Memory B cell (primary cell): ENCODE measurements at places on chromosomes 2 and 18.

DNA sequence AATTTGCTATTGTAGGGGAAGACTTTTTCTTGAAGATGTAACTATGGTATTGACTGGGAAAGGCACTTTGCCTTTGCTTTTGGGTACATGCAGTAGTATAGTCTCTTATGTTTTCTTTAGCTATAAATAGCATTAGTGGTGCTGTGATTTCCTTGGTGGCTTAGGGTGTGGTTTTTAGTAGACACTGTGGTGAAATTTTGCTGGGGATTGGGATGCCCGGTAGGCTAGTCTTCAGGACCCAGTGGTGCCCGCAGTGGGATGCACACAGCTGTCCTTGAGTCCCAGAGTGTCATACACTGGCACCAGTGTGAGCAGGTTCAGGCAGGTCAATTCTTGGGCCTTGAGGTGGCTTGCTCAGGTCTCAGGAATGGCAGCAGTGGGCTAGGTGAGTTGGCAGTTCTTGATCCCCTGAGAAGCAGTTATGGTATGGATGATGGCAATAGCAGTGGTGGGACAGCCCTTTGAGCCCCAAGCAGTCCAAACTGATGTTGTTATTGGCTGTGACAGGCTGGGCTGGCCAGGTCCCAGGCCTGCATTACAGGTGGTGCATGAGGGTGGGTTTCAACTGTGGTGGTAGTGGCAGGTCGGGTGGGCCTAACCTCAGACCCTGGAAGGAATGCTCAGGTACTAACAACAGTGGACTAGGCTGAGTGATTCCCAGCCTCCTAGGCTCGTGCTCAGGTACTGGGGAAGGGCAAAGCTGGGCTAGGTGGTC lies 124.3 kb downstream of the XRCC5 start:
- DNase-seq = no peak

DNA sequence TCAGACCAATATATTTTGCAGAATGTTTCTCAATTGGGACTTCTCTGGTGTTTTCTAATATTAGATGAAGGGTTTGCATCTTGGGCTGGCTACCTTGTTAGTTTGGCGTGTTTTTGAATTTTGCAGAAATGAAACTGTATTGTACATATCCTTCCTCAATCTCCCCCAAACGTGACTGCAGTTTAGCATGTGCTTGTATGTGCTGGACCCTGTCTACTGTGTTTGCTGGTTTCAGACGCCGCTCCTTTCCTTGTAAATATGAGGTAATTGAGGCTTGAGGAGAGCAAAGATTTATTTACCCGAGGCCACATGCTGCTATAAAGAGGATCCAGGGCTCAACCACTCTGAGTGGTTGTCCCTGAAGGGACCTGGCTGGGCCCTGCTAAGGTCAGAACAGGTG lies 57.2 kb downstream of the NGEF start:
- DNase-seq = no peak

DNA sequence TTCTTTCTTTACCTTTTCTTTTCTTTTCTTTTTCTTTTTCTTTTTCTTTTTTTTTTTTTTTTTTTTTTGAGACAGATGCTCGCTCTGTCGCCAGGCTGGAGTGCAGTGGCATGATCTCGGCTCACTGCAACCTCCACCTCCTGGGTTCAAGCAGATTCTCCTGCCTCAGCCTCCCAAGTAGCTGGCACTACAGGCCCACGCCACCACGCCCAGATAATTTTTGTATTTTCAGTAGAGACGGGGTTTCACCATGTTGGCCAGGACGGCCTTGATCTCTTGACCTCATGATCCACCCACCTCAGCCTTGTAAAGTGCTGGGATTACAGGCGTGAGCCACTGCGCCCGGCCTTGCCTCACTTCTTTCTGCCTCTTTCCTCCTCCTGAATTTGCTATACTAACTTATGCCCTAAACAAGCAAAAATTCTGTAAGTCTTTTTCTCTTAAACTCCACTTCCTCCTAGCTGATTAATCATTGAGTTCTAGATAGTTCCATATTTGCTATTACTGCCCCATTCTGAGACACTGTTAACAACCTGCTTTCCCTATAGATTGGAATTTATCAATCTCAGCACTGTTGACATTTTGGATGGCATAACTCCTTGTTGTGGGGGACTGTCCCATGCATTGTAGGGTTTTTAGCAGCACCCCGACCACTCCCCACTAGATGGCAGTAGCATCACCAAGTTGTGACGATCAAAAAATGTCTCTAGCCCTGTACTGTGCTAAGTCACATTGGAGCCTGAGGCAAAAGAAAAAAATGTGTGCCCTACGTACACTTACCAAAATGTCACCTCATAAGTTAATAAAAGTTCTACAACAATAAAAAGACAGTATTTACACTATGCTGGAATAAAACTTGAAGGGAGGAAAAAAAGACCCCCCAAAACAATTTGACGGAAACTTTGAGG lies 16.4 kb upstream of the THADA start:
- peak; percentile 76 for DNase-seq

GRCh38 chr2:85433511-85434089 lies 15.1 kb downstream of the SH2D6 start:
- no peak for DNase-seq

DNA sequence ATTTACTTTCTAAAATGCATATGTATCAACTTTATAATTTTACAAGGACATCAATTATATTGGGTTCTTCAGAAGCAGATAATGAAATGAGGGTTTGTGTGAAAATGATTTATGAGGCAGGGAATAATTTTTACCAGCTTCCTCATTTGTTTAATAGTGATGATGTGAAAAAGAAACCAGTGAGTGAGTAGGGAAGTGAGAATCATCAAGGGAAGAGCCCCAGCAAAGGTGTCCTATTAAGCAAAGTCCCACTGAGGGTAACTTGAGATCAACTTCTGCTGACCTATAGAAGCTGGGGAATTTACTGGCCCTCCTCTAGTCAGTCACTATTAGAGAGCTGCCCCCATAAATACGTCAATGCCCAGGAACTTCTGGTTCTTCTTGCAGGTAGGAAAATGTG lies 266.8 kb upstream of the LYPD1 start:
- DNase-seq = no peak

DNA sequence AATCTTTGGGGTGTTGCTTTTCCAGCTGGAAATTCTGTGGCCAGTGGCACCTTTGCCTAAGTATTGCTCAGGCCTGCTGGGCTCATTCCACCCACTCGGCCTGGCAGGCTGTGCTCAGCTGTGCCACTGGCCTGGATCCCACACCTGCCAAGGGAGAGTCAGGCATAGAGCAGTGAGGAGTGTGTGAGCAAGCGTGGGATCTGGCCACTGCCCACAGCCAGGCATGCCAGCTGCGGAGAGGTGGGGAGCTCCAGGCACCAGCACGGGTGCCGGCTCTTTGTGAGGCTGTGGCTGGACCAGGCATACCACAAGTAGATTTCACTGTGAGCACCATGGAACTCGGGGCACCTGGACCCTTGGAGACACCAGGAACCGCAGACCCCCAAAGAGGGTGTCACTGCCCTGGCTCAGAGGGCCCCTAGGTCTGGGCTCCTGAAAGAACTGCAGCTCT lies 118.1 kb upstream of the MAP2 start:
- no peak for DNase-seq

GRCh38 chr18:63004466-63005089 lies 289.2 kb downstream of the PHLPP1 start:
- no peak for DNase-seq

GRCh38 chr2:240320204-240320993 lies 115.1 kb upstream of the GPC1 start:
- no peak for DNase-seq

- no peak for DNase-seq
Measured at GRCh38 chr2:80086831-80087230, 217.7 kb downstream of the LRRTM1 start.

GRCh38 chr2:27796791-27797765 lies 25.6 kb downstream of the MRPL33 start:
- no peak for DNase-seq

DNA sequence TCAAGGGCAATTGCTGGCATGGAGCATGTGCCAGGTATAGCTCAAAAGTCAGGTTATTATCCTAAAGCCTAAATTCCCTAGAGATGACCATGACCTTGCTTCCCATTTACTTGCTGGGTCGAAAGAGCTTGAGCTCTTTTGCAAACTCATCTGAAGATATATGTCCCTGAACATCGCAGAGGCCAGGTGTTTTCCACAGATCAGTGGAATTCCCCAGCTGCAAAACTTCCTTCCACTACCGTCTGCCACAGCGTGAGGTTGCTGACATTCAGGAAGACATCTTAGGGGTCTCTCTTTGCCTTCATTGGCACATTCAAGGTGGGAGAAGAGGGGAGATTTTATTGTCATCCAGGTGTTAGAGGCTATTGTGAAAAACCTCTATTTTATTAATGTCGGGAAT lies 171.0 kb downstream of the MIB1 start:
- no peak for DNase-seq

DNA sequence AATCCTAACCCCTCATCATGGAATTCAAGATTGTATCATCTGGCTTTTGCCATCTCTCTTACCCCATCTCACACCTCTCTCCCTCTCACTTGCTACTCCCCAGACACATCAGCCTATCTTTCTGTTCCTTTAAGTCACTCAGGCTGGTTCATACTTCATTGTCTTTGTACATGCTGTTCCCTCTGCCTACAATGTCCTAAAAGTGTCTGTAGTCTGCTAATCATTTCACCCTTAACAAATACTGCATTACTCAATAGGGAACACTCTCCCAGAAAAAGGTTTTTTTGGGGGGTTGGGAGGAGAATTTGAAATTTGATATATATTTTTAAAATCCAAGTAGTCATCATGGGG lies 146.2 kb upstream of the KLF7 start:
- DNase-seq = no peak

GRCh38 chr2:148604927-148605326 lies 39.6 kb upstream of the EPC2 start:
- no peak for DNase-seq

- DNase-seq = no peak
Measured at GRCh38 chr2:232146294-232146693, 184.8 kb downstream of the DIS3L2 start.

- no peak for DNase-seq
Measured at GRCh38 chr2:157307021-157307420, 18.6 kb downstream of the ERMN start.

DNA sequence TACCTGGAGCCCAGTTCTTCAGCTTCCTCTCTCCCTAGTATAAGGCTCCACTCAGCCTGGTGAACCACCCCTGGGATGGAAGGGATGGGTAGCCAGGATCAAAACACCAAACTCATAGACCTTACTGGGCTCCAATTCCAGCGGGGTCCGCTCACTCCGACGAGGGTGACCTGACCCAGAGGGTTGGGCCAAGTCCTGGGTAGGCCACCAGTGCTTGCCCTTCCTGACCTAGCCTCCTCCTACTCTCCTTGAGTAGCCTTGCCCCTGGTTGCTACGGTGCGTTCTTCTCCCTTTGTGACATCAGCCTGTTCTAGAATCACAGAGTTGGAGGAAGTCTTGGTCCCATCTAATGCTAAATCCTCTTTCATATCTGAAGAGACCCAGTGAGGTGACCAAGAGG lies 537 bp upstream of the STAT4 start:
- no peak for DNase-seq

DNA sequence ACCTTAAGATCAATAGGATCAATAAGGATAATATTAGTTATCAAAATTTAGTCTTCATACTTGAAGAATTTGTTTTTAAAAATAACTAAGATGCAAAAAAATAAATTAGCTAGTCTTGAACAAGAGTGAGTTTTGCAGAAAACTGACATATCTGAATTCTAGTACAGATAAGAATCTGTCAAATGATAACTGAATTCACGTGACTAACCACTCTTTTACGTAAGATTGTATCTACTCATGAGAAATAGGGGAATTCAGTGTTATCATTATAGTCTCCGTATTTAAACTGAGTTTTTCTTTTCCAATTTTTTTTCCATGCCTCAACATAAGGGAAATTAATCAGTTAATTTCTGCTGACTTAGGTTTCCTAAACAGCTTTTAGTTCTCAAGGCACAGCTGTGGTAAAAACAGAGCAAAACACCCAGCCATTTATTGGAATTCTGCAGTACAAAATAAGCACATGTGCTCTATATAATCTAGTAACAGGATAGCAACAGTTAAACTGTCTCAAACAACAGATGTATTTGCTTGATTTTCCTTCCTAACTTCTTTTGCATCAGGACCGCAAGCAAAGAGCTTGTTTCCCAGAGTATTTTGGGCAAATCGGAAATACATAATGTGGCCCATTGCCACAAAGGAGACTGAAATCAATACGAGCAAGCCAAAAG lies 19.1 kb downstream of the SLC40A1 start:
- no peak for DNase-seq

DNA sequence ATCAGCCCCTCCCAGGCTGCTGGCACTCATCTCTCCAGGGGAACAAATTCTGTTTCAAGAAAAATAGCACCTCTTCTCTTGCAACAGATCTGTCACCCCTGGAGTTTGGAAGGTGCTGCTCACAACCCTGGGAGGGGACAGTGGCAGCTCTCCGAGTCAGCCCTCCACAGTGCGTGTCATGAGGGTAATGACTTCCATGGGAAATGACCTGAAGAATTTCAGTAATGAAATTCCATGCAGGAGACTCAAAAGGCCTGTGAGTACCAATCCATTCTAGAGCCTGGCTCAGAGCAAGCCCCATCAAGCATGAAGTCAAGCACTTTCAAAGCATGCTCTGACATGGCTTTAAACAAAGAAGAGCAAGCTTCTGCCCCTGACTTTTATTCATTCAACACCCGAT lies 276.3 kb upstream of the PARD3B start:
- DNase-seq = no peak

GRCh38 chr18:33231474-33232317 lies 208.8 kb downstream of the CCDC178 start:
- DNase-seq = peak; percentile 38

DNA sequence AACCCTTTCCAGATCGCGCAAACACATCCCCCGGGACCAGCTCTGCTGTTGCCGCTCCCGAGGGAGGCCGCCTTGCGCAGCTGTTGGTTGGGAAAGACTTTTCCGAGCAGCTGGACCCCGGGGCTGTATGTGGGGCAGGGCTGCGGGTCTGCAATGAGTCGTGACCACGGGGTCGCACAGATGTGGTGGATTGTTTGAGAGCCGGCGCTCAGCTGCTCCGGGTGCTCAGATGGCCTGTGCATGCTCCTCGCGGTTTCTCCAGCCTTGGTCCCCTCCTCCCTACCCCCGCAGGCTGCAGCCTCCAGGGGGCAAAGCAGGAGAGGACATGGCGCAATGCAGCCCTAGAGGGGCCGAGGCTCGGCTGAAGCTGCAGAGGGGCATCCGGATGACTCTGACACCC lies 105.2 kb upstream of the OTOS start:
- peak; percentile 2 for DNase-seq

- DNase-seq = no peak
Measured at GRCh38 chr18:6370886-6371635, 43.6 kb downstream of the L3MBTL4 start.
